ENCODE measurements at places on chromosomes 7 and 10.

DNA sequence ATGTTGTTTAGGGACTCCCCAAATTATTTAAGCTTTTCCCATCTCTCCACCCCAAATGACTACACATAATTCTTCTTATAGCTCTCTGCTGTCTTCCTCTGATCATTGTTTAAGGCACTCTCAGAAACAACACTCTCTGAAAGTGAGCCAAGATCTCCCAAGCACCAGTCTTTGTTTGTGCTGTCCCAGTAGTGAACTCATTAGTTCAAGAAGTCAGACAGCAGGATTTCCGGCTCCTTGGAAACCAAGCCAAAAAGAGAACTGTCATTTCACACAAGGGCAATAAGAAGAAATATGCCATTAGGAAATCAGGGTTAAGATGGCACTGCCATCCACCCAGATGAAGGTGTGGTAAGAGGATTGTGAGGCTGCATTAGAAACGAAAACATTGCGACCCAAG is 83.1 kb downstream of the FZD1 start:
- no peak for DNase-seq

- no peak for DNase-seq
Observed at GRCh38 chr10:11180228-11180627, 162.6 kb downstream of the CELF2 start.

GRCh38 chr7:157458254-157458633 is 121.4 kb downstream of the DNAJB6 start:
- no peak for DNase-seq

GRCh38 chr10:3807211-3807927 is 22.4 kb upstream of the KLF6 start:
- DNase-seq: no peak

DNA sequence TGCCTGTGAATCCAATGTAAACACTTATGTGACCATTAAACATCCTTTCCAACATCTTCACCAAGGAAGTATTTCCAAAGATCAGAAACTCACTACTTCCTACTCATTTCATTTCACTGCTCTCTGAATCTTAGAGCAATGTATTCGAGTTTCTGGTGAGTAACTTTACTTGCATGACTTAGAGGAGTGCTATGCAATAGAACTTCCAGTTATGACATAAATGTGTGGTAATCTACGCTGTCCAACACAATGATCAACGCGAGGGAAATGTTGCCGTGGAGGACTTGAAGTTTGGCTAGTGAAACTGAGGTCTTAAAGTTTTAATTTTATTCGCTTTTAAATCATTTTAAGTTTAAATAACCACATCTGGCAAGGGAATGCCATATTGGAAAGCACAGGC is 1326.3 kb downstream of the XPNPEP1 start:
- DNase-seq: no peak

DNA sequence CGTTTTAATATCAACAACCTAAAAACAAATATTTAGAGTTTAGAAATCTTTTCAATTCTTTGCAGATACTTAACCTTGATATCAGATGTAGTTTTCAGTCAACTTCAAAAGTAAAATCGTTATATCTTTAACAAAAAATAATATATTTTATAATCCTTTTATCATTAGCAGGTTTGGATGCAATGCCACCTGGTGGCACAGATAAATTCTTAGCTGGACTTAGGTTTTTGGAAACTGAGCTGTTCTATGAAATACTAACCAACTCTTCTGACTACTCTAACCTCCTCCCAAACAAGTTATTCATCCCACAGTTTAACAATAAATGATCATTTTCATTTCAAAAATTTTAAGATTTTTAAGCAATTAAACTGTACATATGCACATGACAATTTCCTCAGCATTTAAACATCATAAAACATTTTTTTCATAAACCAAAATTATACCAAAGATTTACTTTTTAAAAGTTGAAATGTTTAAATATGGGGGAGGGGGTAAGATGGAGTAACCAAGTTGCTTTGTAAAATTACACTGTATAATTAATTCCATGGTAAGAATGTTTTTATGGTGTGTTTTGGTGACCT is 56.9 kb downstream of the HIBADH start:
- no peak for DNase-seq

- no peak for DNase-seq
Observed at GRCh38 chr10:87092861-87093631, 1.6 kb downstream of the GLUD1 start.

DNA sequence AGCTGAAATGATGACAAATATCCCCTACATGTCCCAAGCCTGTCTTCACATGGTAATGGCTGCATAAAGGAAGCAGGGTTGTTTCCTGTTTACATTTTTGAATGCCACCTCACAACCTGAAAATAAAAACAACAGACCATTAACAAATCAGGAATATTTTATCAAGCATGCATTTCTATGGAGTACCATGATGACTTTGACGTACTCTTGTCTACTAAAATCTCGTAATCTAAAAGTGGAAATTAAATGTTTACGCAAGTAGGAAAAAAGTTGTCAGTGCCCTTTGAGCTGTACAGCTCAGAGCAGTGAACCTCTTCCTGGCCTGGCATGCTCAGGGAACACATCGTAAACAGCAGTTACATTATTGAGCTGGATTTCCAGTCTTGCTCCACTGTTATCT is 194.1 kb downstream of the INHBA start:
- DNase-seq: no peak

- DNase-seq: no peak
Observed at GRCh38 chr10:44238212-44238611, 146.7 kb downstream of the CXCL12 start.
